ENCODE measurements at places on chromosomes 11 and 22. TPM values are rescaled to one million over a fixed set of nuclear protein-coding genes. Genes with fewer than 3 reads are reported as not detected.
A peak's percentile ranks its signal among the peaks of the same experiment; 100 is the strongest.

GRCh38 chr11:109514313-109515018, 92.5 kb downstream of the C11orf87 start:
- H3K36me3 ChIP-seq, result no peaks in the 10 kb centered on the region
- no peak overlapping the region for H3K27ac ChIP-seq
- H3K27me3 ChIP-seq, result no peaks in the 10 kb centered on the region
- DNase-seq, result no peak

DNA sequence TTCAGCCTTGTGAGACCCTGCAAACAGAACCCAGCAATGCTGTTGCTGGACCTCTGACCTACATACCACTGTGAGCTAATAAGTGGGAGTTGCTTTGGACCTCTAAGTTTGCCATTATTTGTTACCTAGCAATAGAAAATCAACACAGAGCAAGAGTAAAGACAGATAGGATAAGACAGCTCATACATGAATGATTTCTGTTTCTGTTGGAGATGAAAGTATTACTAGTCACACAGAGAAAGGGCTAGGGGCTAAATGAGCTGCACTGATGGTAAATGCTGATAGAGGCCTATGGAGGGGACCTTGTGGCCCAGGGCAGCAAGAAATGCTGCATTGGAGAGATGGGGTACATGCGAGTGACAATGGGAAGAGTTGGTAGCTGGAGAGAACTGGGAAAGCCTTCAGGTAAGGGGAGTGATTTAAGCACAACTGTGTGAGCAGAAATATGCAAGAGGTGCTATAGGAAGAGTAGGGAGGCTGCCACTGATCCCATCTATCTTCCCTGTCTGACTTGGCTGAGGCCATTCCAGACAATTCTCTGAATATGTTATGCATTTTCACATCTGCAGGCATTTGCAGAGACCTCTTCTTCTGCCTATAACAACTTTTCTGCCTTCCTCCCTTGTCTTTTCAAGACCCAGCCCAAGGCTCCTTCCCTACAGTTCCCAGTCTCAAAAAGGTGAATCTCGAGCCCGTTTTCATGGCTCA, 46.1 kb upstream of the SYN3 start:
- DNase-seq, result peak; percentile 34
- no peaks in the 10 kb centered on the region for H3K4me1 ChIP-seq
- no peaks in the 10 kb centered on the region for H3K36me3 ChIP-seq
- no peak overlapping the region for H3K27ac ChIP-seq
- no peaks in the 10 kb centered on the region for H3K27me3 ChIP-seq
- no peak overlapping the region for H3K4me3 ChIP-seq

DNA sequence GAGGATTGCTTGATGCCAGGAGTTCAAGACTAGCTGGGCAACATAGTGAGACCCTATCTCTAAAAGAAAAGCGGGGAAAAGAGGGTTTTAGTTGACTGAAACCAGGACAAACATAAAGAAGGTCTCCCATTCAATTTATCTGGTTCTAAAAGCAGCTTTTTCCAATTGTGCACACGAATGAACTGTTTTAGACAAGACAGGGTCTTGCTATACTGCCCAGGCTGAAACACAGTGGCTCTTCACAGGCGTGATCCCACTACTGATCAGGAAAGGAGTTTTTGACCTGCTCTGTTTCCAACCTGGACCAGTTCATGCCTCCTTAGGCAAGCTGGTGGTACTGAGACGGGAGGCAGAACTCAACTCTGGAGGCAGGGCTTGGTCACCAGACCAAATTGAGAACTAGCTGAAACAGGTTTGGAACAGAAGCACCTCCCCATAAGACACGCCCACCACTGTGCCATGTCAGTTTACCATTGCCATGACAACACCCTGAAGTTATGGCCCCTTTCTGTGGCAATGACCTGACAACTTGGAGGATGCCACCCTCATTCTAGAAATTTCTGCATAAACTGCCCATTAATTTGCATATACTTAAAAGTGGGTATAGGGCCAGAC, 2.8 kb upstream of the NUCB2 start:
- peaks cover 3% of the 10 kb centered on the region for H3K4me1 ChIP-seq
- no peak overlapping the region for H3K4me3 ChIP-seq
- no peak for DNase-seq
- H3K36me3 ChIP-seq, result no peaks in the 10 kb centered on the region
- no peak overlapping the region for H3K27ac ChIP-seq

- H3K36me3 ChIP-seq, result peaks cover 3% of the 10 kb centered on the region
- no peak overlapping the region for H3K4me3 ChIP-seq
- DNase-seq, result no peak
- no peaks in the 10 kb centered on the region for H3K4me1 ChIP-seq
- no peak overlapping the region for H3K27ac ChIP-seq
Observed at GRCh38 chr22:31619611-31620300, 42.3 kb downstream of the PISD start.

GRCh38 chr22:46023558-46023981, 46.6 kb upstream of the WNT7B start:
- no peaks in the 10 kb centered on the region for H3K4me1 ChIP-seq
- H3K36me3 ChIP-seq, result no peaks in the 10 kb centered on the region
- H3K27me3 ChIP-seq, result no peaks in the 10 kb centered on the region
- DNase-seq, result no peak

GRCh38 chr11:92347454-92347853, 122.8 kb downstream of the FAT3 start:
- no peak overlapping the region for H3K4me3 ChIP-seq
- H3K4me1 ChIP-seq, result no peaks in the 10 kb centered on the region
- DNase-seq, result no peak
- H3K27me3 ChIP-seq, result no peaks in the 10 kb centered on the region
- H3K27ac ChIP-seq, result no peak overlapping the region

DNA sequence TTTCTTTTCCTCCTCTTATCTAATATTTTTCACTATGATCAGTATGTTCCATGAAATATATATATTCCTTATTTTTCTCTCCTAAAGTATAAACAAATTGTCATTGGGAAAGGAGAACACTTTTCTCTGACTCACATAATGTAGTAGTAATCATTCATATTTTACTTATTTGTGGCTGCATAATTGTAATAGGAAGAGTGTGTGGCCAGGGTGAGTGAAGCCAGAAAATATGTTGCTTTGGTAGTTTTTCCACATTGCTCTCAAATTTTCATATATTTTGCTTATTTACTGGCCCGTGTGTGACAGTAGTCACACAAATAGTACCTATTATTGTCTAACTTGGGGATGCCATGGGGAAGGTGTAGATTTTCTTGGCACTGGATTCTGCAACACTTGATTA, 172.1 kb downstream of the DYNC2H1 start:
- H3K4me3 ChIP-seq, result no peak overlapping the region
- no peaks in the 10 kb centered on the region for H3K27me3 ChIP-seq
- H3K27ac ChIP-seq, result no peak overlapping the region
- H3K36me3 ChIP-seq, result peaks cover 34% of the 10 kb centered on the region

- H3K36me3 ChIP-seq, result no peaks in the 10 kb centered on the region
- H3K27me3 ChIP-seq, result no peaks in the 10 kb centered on the region
- peak overlapping the region; percentile 98 for H3K27ac ChIP-seq
- peaks cover 18% of the 10 kb centered on the region for H3K4me1 ChIP-seq
Observed at GRCh38 chr11:73258104-73259035, 13.8 kb upstream of the P2RY6 start.

DNA sequence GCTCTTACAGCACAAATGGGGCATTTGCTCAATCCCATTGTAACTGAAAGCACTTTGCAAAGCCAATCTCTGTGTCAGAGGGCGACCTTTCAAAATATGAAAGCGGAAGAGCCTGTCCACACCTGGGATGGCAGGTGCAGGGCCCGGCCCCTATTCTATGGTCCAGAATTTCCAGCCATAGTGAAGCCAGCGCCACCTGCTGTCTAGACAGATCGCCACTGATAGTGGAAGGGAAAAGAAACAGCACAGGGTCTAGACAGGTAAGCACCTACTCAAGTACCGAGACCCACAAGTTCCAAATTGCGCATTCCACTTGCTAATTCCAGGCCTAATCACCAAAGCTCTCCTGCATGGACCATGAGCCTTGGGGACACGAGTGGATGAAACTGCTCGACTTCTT, 141.4 kb downstream of the NTM start:
- no peaks in the 10 kb centered on the region for H3K36me3 ChIP-seq
- peak; percentile 43 for DNase-seq
- H3K27me3 ChIP-seq, result no peaks in the 10 kb centered on the region
- H3K27ac ChIP-seq, result no peak overlapping the region
- H3K4me1 ChIP-seq, result no peaks in the 10 kb centered on the region
- no peak overlapping the region for H3K4me3 ChIP-seq

DNA sequence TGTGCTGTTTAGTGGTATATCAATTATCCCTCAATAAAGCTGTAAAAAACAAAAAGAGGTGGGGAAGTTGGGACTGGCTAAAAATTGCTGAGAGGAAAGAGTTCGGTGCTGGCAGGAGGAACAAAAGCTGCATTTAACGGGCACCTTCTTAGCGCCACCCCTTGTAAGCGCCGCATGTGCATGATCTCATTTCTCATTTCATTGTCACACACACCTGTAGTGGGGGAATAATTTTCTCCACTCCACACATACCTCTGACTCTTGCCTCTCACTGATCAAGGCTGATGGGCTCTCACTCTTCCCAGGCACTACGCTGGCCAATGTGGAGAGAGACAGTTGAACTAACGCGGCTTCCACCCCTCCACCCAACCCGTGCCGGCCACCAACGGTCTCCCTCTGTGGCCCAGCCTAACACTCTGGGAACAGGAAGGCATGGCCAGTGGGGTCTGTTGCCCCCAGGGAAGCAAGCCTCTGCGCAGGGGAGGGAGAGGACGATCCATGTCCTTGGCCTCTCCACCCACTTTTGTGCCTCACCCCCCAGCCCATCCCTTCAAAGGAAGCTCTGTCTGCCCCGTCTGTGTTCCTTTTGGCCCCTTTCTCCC, 186.7 kb upstream of the SYT13 start:
- no peaks in the 10 kb centered on the region for H3K4me1 ChIP-seq
- H3K4me3 ChIP-seq, result no peak overlapping the region
- H3K27ac ChIP-seq, result no peak overlapping the region
- H3K27me3 ChIP-seq, result peaks cover 13% of the 10 kb centered on the region
- H3K36me3 ChIP-seq, result no peaks in the 10 kb centered on the region
- no peak for DNase-seq

DNA sequence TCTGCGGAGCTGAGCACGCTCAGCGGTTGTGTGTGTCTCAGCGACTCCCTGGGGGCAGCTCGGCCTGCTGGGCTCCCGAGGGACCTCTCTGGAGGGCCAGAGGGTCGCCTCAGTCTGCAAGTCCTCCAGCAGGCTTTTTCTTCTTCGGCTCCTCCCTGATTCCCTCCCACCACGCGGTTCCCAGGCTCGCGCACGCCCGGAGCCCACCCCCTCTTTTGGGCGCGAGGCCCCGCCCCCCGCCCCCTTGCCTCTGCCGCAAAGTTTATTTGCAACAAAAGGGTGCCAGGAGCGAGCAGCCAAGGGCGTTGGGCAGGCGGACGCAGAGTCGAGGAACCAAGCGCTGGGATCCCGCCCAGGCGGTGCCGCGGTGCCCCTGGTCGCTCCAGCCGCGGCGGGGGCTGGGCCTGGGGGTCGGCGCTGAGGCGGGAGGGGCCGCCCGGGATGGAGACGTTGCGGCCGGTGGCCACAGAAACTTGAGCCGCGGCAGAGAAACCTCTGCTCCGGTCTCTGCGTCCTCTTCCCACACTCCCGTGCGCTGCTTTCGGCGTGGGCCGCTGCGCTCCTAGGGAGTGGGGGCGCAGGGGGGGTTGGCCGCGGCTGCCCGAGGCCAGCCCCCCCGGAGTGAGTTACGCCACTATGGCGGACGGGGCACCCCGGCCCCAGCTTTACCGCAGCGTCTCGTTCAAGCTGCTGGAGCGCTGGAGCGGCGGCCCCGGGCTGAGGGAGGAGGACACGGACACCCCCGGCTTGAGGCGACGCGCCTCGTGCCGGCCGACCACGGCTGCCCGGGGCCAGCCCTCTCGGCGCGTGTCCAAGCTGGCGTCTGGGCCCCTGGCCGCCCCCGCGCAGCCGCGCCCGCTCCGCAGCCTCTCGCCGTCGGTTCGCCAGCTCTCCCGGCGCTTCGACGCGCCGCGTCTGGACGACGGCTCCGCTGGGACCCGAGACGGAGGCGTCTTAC, at the start of gene ARHGEF17:
Gene ARHGEF17 (plus strand): TSS at position 274 of the 958 bp plus-strand sequence. CDS start 363 bp downstream, at position 637.
- peaks cover 48% of the 10 kb centered on the region for H3K4me1 ChIP-seq
- H3K27me3 ChIP-seq, result no peaks in the 10 kb centered on the region
- peak within 1 kb of the TSS; percentile 97 for H3K27ac ChIP-seq

GRCh38 chr11:2561696-2562581, 117.1 kb downstream of the KCNQ1 start:
- H3K27me3 ChIP-seq, result no peaks in the 10 kb centered on the region
- no peaks in the 10 kb centered on the region for H3K4me1 ChIP-seq
- H3K27ac ChIP-seq, result no peak overlapping the region
- DNase-seq, result no peak
- H3K36me3 ChIP-seq, result no peaks in the 10 kb centered on the region

DNA sequence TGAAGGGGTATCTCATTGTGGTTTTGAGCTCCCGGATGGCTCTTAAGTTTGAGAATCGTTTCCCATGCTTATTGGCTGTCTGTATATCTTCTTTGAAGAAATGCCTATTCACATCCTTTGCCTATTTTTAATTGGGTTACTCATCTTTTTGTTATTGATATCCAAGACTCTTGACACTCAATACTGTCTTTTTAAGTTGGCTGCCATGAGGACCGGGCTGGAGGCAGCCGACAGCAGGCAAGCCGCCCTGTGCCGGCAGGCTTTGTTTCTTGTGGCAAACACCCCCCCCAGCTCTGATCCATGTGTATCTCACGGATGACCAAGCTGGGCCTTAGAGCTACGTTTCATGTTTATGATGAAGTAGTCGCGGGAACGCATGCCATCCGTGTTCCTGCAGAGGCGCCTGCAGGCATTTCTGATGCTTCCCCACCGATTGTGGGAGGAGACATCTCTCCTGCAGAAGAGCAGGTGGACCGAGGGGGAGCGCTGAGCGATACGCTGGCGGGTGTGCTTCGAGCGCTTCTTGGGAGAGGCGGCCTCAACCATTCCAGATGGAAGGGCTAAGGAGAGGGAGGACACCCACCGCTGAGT, 95.8 kb downstream of the TBC1D22A start:
- H3K4me1 ChIP-seq, result peaks cover 7% of the 10 kb centered on the region
- no peaks in the 10 kb centered on the region for H3K36me3 ChIP-seq
- H3K27me3 ChIP-seq, result no peaks in the 10 kb centered on the region
- no peak for DNase-seq
- H3K4me3 ChIP-seq, result no peak overlapping the region
- no peak overlapping the region for H3K27ac ChIP-seq

DNA sequence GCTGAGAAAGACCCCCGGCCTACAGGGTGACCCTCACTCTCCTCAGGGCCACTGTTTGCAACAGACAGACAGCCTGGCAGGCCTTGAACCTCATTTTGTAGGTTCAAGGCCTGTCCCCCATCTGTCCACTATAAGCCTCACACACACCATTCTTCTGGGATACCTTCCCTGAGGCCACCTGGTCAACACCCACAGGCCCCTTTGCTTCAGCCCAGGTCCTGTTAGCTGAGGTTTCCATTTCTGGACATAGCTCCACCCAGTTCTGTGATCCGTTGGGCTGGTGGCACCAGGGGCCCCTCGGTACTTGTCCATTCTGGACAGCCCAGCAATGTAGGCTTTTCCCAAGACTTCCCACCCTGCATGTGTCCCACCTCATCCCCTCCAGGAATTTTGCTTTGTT, 3.1 kb downstream of the MIF start:
- no peak overlapping the region for H3K27ac ChIP-seq
- H3K4me3 ChIP-seq, result no peak overlapping the region
- peaks cover 23% of the 10 kb centered on the region for H3K36me3 ChIP-seq
- no peaks in the 10 kb centered on the region for H3K27me3 ChIP-seq
- no peak for DNase-seq

The MPEG1 gene
- not detected for polyA plus RNA-seq

The F2 gene
- not detected for polyA plus RNA-seq

The HSPB2 gene
- not detected for polyA plus RNA-seq

The RAC2 gene
- polyA plus RNA-seq, result 29.9 TPM

The PKNOX2 gene
- polyA plus RNA-seq, result 0.02 TPM

The TRIM51 gene
- polyA plus RNA-seq, result not detected

The MS4A6A gene
- not detected for polyA plus RNA-seq

Measured in SK-N-SH (cell line).